Left lung (tissue), 14 donors: ENCODE measurements at places on chromosomes 5 and 9. TPM values are rescaled to one million over a fixed set of nuclear protein-coding genes. Genes with fewer than 3 reads are reported as not detected.

Gene GFI1B
- polyA plus RNA-seq: 1.3 TPM

Gene KIAA0825
- polyA plus RNA-seq: 6.9 TPM

Gene SGCD
- 10.8 TPM for polyA plus RNA-seq

Gene CARD6
- polyA plus RNA-seq: 6.7 TPM

Gene CER1
- polyA plus RNA-seq: 0.44 TPM

Gene PHF2
- 45.3 TPM for polyA plus RNA-seq

Gene PHF24
- polyA plus RNA-seq: 0.31 TPM

Gene MRPL50
- polyA plus RNA-seq: 22.2 TPM

Gene PTPRD
- 167 TPM for polyA plus RNA-seq

Gene RICTOR
- 37.5 TPM for polyA plus RNA-seq

Gene HSPA4
- 85.9 TPM for polyA plus RNA-seq

Gene CDX1
- 0.32 TPM for polyA plus RNA-seq

Gene SLC9A3
- 3.4 TPM for polyA plus RNA-seq

Gene FOXD4L3
- polyA plus RNA-seq: not detected

Gene CAVIN4
- 2.3 TPM for polyA plus RNA-seq

Gene CLTA
- polyA plus RNA-seq: 236 TPM

Gene JMY
- 17.9 TPM for polyA plus RNA-seq

Gene IL5
- 0.61 TPM for polyA plus RNA-seq

Gene CAMLG
- 68.3 TPM for polyA plus RNA-seq

Gene ANKRD20A1
- polyA plus RNA-seq: 0.94 TPM

Gene FCN2
- not detected for polyA plus RNA-seq

Gene SERF1B
- polyA plus RNA-seq: 70.5 TPM
